ENCODE measurements at places on chromosomes 4 and X.

- DNase-seq: no peak
Observed at GRCh38 chrX:4764888-4765287, 1051.4 kb upstream of the PRKX start.

GRCh38 chr4:183541010-183541751 is 36.3 kb downstream of the ING2 start:
- no peak for DNase-seq

DNA sequence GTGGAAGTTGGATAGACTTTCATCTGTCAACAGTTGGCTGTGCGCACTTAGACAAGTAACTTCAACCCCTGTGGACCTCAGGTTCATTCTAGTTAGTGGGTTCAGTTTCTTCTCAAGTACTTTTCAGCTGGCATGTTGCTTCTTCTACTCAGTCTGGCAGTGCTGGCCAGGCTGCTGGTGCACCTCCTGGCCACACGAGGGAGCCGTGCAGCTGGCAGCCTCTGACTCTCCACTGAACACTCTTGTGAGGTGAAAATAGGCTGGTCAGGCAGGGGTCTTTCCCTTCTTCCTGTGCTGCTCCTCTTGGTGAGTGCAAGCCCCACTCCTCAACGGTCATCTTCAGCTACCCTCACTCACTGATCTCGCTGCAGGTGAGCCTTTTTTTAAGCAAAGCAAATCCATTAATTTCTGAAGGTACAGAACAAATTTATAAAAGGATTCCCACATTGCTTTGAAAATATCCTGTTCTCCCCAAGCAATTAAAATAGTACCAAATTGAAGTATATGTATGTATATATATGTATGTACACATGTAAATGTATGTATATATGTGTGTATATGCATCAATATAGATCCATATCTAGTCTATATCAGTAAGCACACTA is 30.6 kb downstream of the LONRF3 start:
- DNase-seq: no peak

GRCh38 chr4:144338148-144338547 is 197.6 kb upstream of the GYPA start:
- DNase-seq: no peak

GRCh38 chr4:99800332-99801004 is 16.2 kb upstream of the DAPP1 start:
- DNase-seq: no peak

GRCh38 chr4:8231551-8232049 is 32.5 kb downstream of the SH3TC1 start:
- no peak for DNase-seq

- no peak for DNase-seq
Observed at GRCh38 chrX:132470831-132471230, 18.0 kb downstream of the MBNL3 start.

Measured in KG1 (cell line).